Pulmonary artery endothelial cell (primary cell): ENCODE measurements at places on chromosomes 3 and 15. TPM values are rescaled to one million over a fixed set of nuclear protein-coding genes. Genes with fewer than 3 reads are reported as not detected.

PAK2 gene
- 47.8 and 70.9 TPM in 2 replicates for total RNA-seq

HOMER2 gene
- 0.40 and 0.46 TPM in 2 replicates for total RNA-seq

MAP6D1 gene
- total RNA-seq = 2.2 and 2.9 TPM in 2 replicates

DNA sequence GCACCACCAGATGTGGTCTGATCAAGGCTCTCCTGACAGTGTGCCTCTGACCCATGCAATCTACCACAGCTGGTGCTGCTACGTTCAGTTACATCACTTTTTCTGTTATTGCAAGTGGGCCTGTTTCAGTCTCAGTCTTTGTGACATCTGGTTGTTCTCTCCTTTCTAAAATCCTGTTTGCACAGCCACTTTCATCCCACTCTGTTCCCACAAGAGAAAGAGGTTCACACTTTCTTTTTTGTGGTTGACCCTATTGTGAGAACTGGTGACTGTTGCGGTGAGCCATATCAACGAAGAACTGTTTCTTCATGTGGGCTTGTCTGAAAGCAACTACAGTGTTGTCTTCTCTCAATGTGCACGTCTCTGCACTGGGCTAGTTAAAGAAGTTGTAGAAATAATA lies 342.8 kb upstream of the ARPP21 start:
- no peak for DNase-seq

DNA sequence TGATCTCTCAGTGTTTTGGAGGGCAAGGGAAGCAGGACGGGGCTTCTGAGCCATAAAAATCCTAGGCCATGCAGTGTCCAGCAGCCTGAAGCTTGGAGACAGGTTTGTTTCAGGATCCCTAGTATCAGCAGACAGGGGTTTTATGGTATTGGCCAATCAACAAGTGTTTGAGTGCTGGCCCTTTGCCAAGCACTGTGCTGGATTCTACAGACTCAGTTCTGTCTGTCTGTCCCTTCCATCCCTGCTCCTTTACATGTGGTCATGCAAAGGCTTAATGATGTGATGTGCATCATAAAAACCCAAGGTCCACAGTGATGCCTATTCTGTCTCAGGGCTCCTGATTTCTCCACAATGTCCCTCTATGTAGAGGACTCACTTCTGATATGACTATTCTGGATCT lies 184.1 kb downstream of the LRTM1 start:
- DNase-seq = no peak
